ENCODE measurements at places on chromosomes 16 and 17. TPM values are rescaled to one million over a fixed set of nuclear protein-coding genes. Genes with fewer than 3 reads are reported as not detected.

DNA sequence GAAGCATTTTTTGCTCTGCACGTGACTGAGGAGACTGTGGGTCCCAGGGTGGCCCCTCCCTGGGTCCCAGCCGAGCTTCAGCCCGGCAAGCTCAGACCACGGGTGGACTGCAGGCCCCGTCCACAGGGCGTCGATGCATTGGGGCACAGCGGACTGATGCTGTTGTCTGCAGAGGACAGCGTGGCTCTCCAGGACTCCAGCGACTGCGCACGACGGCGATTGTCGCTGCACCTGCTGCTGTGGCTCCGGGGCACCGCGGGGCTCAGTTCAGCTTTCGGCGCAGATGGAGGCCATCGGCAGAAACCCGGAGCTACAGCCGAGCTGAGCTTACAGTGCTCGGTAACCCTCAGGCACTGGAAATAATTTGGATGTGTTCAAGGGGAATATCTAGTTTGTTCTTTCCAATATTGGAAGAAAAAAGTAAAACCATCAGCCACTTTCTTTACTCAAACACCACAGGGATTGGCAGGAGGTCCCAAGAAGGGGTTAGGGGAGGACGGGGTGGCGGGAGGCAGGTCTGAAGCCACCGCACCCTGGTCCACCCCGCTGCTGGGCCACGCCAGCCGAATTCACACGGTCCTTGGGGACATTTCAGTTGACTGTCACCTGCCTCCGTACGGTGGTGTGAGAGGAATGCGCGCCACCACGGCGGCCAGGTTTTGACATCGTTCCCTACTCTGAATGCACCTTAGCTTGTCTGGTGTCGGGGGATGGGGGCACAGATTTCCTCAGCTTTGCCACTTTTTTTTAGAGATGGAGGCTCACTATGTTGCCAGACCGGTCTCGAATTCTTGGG lies 88.7 kb upstream of the RPH3AL start:
- DNase-seq, result no peak

- DNase-seq, result no peak
Measured at GRCh38 chr16:25366078-25366477, 108.4 kb upstream of the ZKSCAN2 start.

DNA sequence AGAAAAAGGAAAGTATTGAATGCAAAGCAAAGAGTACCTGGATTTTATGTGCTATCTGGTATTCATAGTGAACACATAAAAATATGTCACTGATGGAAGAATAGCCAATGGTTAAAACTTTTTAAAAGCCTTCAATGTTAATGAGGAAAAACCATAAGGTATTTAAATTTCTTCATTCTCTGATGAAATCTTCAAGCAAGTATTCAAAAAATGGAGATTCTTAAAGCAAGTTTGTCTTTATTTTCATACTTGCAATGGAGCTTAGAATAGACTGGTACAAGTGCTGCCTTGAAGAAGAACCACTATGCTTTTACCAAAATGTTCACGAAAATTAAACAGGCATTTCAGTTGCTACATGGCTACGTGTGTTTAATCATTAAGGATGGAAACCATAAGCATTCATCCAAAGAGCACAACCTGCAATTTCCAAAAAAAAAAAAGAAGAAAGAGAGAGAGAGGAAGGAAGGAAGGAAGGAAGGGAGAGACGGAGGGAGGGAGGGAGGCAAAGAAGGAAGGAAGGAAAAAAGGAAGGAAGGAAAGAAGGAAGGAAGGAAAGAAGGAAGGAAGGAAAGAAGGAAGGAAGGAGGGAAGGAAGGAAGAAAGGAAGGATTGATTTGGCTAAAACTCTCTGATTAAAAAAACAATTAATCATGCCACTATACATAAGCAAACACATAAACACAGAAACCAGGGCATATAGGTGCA lies 17.6 kb downstream of the HS3ST3A1 start:
- no peak for DNase-seq

DNA sequence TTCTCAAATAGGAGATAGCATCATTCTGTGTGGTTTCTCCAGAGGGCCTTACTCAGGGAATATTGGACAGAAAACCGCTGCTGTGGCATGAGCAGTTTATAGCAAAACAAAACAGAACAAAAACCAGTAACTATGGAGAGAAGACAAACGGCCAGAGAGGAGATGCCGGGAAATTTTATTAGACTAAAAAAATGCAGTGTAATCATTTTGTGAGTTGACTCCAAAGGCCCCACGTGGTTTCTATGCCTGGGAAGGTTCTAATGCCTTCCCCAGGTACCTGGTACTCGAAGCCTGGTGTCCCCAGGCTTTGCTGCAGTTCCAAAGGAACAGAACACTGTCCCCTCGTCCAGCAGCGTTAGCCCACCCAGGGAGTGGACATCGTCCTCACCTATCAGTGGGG lies 12.9 kb upstream of the CACNG5 start:
- no peak for DNase-seq

DNA sequence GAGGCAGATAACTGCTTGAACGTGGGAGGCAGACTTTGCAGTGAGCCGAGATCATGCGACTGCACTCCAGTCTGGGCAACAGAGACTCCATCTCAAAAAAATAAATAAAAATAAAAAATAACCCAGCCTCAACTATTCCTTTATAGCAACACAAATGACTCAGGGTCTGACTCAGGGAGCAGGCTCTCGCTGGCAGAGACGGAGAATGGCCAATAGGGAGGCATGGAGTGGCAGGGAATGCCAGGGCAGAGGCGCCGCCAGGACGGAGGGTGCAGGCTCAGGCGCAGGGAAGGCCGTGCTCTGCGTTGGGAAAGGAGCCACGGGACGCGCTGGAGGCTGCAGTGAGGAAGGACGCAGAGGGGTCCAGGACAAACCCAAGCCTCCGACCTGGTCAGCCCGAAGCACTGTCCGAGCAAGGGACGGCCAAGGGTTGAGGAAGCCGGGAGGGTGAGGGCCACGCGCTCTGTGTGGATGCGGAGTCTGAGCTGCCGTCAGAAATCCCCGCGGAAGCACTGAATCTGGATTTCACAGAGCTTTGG lies 40.3 kb downstream of the PKD1 start:
- DNase-seq, result no peak

- DNase-seq, result no peak
Measured at GRCh38 chr16:56610017-56610608, 1.7 kb downstream of the MT2A start.

DNA sequence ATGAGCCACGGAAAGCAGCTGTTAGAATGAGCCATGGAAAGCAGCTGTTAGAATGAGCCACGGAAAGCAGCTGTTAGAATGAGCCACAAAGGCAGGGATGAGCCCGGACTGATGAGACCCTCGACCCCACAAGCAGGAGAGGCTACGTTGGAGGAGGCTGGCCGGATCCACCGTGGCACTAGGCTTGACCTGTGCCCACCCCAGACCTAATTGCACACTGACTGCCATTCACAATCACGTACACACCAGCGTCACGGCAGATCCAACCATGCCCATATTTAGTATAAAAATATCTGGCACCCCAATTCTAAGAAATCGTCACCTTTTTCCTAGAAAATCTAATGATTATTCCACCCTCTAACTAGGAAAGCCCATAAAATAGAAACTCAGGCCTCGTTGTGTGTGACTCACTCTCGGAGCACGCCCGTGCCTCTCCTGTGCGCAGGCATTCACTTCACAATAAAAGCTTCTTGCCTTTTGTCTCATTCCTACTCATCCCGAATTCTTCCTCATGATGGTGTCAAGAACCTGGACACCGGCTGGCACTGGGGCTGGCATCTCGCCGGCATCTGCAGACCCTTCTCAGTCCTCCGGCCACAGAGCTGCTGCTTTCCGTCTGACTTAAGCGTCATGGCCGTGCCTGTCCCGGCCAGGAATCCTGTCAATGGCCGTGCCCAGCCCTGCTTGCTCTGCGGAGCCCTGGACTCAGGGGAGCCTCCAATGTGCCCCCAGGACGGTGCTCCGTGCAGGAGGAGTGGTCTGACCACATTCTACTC lies 5.5 kb upstream of the SECTM1 start:
- DNase-seq, result no peak

DNA sequence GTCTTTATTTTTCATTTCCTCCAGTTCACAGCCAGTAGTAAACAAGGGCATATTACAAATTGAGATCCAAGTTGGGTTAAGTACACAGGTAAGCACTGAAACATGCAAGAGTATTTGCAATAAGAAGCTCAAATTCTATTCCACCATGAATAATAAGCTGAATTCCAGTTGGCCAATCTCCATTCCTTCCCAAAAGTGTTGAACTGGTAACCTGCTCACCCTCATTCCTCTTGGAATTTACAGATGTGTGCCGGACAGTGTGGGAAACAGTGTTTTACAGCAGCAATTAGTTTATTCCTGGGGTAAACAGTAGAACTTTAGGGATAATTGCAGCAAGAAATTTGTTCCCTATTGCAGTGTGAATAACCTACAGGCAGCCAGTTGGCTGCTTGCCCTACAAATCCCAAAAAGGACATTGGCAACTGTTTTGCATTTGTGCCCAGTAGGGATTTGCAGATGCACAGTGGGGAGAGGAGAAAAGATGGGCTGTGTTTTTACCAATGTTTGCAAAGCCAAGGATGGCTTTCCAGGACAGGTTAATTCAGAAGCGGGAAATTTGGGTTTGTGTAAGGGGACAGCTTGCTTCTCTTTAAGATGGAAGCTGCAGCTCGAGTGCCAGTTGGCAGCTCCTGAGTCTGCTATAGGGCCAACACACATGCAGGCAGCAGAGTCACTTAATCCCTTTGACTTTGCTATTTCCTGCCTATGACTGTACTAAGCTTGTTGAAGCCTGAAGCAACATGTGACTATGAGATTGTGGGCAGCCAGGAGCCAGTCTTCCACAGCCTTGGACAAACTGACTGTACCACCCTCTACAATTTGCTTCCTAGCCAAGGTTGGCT lies 318.9 kb downstream of the MAP2K6 start:
- no peak for DNase-seq

GRCh38 chr17:31597646-31598398 lies 206.3 kb downstream of the RAB11FIP4 start:
- DNase-seq, result peak; percentile 71

GRCh38 chr17:29674281-29674680 lies 51.6 kb upstream of the CORO6 start:
- DNase-seq, result no peak

DNA sequence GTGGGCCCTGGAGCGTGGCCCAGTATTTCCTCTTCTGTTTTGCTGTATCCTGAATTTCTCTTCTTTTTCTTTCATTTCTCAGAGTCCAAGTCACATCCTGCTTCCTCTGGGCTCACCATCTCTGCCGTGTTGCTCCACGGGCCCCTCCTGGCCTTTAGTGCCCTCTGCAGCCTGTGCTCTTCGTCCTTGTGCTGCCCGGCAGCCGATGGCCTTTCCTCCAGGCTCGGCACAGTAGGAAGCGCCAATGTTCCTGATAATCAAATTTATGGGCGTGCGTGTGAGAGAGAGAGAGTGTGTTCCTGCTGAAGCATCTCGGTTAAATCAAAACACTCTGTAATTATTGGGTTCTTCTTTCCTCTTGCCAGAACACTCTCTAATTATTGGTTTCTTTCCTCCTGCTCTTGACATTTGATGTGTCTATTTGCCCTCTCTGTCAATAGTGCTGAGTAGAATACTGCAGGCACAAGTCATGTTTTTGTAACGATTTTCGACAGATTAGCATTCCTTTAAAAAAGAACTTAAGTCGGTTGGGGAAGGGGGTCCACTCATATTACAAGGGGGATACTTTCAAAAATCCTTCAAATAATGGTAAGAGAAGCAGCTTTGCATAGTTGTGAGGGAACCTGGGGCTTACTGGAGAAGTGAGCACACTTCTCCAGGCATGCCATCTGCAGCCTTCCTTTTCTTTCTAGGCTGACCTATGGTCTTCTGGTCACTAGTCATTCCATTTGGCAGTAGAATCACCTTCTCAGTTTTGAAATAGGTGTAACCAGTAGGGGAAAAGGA lies 126.6 kb downstream of the RPTOR start:
- DNase-seq, result no peak

- DNase-seq, result no peak
Measured at GRCh38 chr17:12579288-12579687, 86.4 kb upstream of the MYOCD start.

DNA sequence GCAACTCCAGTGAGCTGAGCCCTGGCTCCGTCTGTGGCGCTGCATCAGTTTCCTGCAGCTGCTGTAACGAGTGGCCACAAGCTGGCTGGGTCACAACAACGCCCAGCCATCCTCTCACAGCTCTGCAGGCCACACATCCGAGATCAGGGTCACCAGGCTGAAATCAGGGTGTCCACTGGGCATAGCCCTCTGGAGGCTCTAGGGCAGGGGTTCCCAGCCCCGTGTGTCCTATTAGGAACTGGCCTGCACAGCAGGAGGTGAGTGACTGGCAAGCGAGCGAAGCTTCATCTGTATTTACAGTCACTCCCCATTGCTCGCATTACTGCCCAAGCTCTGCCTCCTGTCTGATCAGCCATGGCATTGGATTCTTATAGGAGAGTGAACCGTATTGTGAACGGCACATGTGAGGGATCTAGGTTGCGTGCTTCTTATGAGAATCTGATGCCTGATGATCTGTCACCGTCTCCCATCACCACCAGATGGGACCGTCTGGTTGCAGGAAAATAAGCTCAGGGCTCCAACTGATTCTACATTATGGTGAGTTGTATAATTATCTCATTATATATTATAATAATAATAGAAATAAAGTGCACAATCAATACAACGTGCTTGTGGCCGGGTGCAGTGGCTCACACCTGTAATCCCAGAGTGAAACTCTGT lies 176.5 kb downstream of the SEC14L1 start:
- DNase-seq, result peak; percentile 51

DNA sequence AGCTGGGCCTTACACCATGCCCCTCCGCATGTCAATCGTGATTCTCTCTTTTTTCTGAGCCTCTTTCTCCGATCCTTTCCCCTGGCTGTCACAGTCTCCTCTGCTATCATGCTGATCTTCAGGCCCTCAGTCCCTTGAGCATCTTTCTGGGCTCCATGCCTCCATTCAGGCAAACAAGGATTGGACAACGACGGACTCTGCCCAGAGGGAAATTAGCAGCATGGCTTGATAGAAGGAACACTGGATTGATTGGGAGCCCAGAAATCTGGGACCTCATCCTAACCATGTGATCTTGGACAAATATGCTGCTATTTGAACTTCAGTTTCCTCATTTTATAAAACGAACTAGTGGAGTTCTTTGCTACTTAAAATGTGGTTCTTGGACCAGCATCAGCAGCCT lies 19.6 kb upstream of the PHF12 start:
- no peak for DNase-seq

DNA sequence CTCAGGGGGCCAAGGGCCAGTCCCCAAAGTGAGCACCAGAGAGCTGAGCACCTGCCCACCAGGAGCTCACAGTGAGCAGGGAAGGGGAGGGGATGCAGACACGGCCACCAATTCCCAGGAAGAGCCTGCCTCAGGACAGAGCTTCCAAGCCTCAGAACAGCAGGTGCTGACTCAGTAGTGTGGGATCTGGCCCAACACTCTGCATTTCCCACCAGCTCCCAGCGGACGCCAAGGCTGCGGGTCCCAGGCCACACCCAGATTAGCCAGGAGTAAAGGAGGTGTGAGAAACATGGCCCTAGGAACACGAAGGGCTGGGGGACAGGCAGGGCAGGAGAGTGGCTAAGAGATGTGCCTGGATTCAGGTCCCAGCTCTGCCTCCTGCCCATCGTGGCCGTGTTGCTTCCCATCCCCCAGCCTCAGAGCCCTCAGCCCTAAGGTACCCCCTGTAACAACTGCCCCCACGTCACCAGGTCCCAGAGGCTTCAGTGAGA lies 28.4 kb upstream of the EIF1 start:
- DNase-seq, result no peak

The CAVIN1 gene
- total RNA-seq, result 501 TPM

The KRTAP4-3 gene
- total RNA-seq, result not detected

The CD300C gene
- total RNA-seq, result not detected

The FOXF1 gene
- total RNA-seq, result not detected

The CMTM1 gene
- total RNA-seq, result 11.9 TPM

Data from chondrocyte (in vitro differentiated cells).